ENCODE measurements at places on chromosomes 13 and 19. TPM values are rescaled to one million over a fixed set of nuclear protein-coding genes. Genes with fewer than 3 reads are reported as not detected.

DNA sequence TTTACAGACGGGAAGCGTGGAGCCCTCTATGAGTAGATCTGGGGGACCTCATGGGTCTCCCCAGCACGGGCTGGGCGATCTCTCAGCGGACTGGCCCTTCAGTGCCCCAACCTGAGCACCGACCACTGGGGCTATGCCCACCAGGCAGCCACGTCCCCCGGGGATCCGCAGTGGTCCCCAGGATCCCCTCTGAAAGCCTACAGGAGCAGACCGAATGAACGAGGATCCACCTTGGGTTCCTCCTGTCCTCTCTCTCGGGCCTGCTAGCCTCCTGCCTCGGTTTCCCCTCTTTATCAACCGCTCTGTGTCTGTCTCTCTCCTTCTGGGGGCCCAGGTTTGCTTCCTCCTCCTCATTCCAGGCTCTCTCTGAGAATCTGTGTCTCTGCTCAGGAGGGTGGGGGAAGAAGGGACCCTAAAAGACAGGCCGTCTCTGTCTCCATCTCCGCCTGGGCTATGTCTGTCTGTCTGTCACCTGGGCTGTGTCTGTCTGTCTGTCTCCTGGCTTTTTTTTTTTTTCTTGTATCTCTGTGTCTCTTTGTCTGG lies 2.0 kb upstream of the MEIS3 start:
- no peak overlapping the region for H3K4me3 ChIP-seq
- DNase-seq, result no peak
- no peaks in the 10 kb centered on the region for H3K4me1 ChIP-seq

DNA sequence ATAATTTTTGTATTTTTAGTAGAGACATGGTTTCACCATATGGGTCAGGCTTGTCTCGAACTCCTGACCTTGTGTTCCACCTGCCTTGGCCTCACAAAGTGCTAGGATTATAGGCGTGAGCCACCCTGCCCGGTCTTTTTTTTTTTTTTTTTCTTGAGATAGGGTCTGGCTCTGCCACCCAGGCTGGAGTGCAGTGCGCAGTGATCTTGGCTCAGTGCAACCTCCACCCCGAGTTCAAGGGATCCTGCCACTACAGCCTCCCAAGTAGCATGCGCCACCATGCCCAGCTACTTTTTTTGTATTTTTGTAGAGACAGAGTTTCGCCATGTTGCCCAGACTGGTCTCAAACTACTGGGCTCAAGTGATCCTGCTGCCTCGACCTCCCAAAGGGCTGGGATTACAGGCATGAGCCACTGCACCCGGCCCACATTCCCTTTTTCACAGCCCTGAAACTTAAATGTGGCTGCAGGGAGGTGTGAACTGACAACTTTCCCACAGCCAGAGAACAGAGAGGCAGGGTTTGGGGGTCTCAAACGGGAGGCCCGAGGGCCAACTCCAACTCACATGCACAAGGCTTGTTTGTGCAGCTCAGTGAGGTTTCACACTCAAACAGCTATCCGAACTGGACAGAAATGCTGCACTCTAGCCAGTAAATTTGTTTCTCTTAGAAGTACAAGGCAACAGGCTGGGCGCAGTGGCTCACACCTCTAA lies 4.4 kb upstream of the S1PR5 start:
- peaks cover 18% of the 10 kb centered on the region for H3K27me3 ChIP-seq
- H3K36me3 ChIP-seq, result no peaks in the 10 kb centered on the region
- peaks cover 13% of the 10 kb centered on the region for H3K4me1 ChIP-seq
- no peak for DNase-seq
- no peak overlapping the region for H3K27ac ChIP-seq

DNA sequence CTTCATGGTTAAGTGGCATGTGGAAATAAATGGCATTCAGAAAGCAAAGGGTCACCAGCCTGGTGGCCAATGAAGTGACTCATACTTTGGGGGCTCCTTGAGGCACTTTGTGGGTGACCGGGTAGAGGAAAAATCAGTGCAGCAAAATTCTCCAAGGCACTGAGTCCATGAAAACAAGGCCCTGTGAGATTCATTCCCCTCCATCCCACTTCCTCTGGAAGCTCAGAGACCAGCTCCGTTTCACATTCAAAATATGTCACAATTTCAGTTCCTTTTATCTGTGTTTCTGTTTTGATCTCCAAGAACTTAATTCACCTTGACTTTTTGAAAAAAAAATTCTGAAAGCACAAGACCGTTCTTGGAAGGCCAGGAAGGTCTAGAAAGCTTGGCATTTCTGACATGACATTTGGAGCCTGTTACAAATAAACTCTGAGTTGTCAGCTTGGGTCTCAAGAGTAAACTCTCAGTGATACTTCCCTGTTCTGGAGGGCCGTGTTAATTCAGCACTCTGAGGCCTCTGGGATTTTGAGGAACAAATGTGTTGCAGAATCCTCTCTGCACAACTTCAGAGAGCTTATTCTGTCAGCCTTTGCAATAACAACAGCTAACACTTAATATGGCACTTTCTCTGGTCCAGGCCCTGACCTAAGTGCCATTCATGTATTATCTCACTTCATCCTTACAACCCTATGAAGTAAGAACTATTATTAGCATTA lies 6.8 kb downstream of the CYSLTR2 start:
- H3K4me1 ChIP-seq, result peaks cover 27% of the 10 kb centered on the region
- no peak overlapping the region for H3K27ac ChIP-seq
- no peaks in the 10 kb centered on the region for H3K27me3 ChIP-seq

GRCh38 chr19:55062735-55063491 lies at the start of gene RDH13:
TSS of gene RDH13 (minus strand) at chr19:55063148. CDS start at chr19:55063032, 116 bp downstream.
- no peaks in the 10 kb centered on the region for H3K27me3 ChIP-seq
- no peaks in the 10 kb centered on the region for H3K36me3 ChIP-seq
- peak within 1 kb of the TSS; percentile 24 for H3K4me3 ChIP-seq
- H3K4me1 ChIP-seq, result no peaks in the 10 kb centered on the region

GRCh38 chr19:48206397-48207093 lies 36.1 kb downstream of the ZSWIM9 start:
- no peak overlapping the region for H3K4me3 ChIP-seq
- no peak overlapping the region for H3K27ac ChIP-seq
- DNase-seq, result peak; percentile 41
- peaks cover 4% of the 10 kb centered on the region for H3K4me1 ChIP-seq

GRCh38 chr19:1210227-1210538 lies 4.6 kb downstream of the STK11 start:
- H3K4me3 ChIP-seq, result no peak overlapping the region
- H3K4me1 ChIP-seq, result peaks cover 54% of the 10 kb centered on the region
- no peaks in the 10 kb centered on the region for H3K27me3 ChIP-seq
- peak; percentile 51 for DNase-seq
- no peaks in the 10 kb centered on the region for H3K36me3 ChIP-seq
- no peak overlapping the region for H3K27ac ChIP-seq

GRCh38 chr19:3382460-3383100 lies 16.2 kb downstream of the NFIC start:
- DNase-seq, result no peak
- H3K4me3 ChIP-seq, result no peak overlapping the region
- H3K4me1 ChIP-seq, result peaks cover 86% of the 10 kb centered on the region
- H3K27me3 ChIP-seq, result no peaks in the 10 kb centered on the region
- H3K27ac ChIP-seq, result peak overlapping the region; percentile 91
- no peaks in the 10 kb centered on the region for H3K36me3 ChIP-seq

Gene ZNF841
- 19.2 TPM for total RNA-seq

DNA sequence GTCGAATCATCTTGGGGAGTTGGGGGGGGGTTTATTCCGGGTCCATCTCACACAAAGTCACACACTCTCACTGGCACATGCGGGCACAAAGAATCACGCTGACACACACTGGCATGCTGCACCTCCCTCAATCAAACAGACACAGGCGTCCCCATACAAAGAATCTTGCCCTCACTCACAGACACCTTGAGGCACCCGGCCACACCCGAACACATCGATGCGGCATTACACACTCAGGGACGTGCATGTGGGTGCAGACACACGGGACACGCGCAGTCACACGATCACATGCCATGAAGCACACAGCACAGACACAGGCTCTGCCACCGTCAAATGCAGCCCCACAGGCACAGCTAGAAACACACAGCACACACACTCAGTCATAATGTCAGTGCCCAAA lies 7.8 kb downstream of the NFIX start:
- H3K27me3 ChIP-seq, result no peaks in the 10 kb centered on the region
- H3K27ac ChIP-seq, result no peak overlapping the region
- DNase-seq, result no peak
- no peak overlapping the region for H3K4me3 ChIP-seq
- no peaks in the 10 kb centered on the region for H3K4me1 ChIP-seq
- H3K36me3 ChIP-seq, result no peaks in the 10 kb centered on the region

DNA sequence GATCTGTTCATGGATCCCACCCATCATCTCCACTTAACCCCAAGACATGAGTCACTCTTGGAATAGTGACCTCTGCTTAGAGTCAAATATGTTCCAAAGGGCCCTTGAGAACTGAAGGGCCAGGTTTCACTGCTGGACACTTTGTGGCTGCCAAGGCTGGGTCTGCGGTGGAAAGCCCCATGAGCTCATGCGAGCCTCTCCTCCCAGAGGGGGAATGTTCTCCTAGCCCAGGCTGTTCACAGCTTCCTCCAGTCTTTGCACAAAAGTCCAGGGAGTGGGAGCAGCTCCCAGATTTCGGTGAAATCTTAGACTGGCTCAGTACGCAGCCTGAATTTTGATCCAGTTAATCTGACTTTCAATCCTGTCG lies 732 bp upstream of the DCLK1 start:
- DNase-seq, result no peak
- H3K4me3 ChIP-seq, result no peak overlapping the region
- H3K27me3 ChIP-seq, result peaks cover 11% of the 10 kb centered on the region
- no peaks in the 10 kb centered on the region for H3K36me3 ChIP-seq
- H3K27ac ChIP-seq, result no peak overlapping the region
- no peaks in the 10 kb centered on the region for H3K4me1 ChIP-seq

Gene ERVK3-1
- 18.4 TPM for total RNA-seq

Gene TGFBR3L
- total RNA-seq, result 2.1 TPM

Gene CEACAM1
- total RNA-seq, result 27.2 TPM

- H3K27ac ChIP-seq, result no peak overlapping the region
- H3K27me3 ChIP-seq, result no peaks in the 10 kb centered on the region
- H3K4me3 ChIP-seq, result no peak overlapping the region
- no peak for DNase-seq
Observed at GRCh38 chr13:109427148-109427547, 359.2 kb downstream of the IRS2 start.

DNA sequence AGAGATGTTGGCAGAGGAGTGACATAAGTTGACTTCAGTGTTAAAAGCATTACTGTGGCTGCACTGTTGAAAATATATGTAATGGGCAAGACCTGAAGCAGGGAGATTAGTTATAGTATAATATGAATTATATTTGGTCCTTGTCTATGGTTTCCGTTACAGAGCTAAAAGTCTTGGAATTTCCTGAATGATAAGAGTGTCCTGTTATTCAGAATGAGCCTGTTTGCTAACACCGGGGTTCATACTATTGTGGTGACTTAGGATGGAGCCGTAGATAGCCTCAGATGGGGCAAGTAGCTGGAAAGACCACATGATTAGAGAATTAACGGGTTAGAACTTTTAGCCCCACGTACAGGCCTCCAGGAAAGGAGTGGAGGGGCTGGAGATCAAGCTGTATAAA lies 5.7 kb downstream of the USPL1 start:
- no peaks in the 10 kb centered on the region for H3K36me3 ChIP-seq
- H3K27ac ChIP-seq, result no peak overlapping the region
- no peak for DNase-seq
- no peaks in the 10 kb centered on the region for H3K27me3 ChIP-seq
- no peak overlapping the region for H3K4me3 ChIP-seq
- peaks cover 14% of the 10 kb centered on the region for H3K4me1 ChIP-seq

All from adrenal gland (tissue), 19 donors.